ENCODE measurements at places on chromosomes 11 and 22.

GRCh38 chr11:26558190-26558589 lies 13.9 kb downstream of the MUC15 start:
- no peak for DNase-seq

GRCh38 chr22:20814221-20814808 lies 40.4 kb downstream of the SERPIND1 start:
- no peak for DNase-seq

- DNase-seq = no peak
These were observed 1.4 kb downstream of the PLXNB2 start for GRCh38 chr22:50305923-50306566.

GRCh38 chr22:44586999-44587736 lies 89.1 kb upstream of the RTL6 start:
- no peak for DNase-seq

GRCh38 chr11:22041039-22041438 lies 151.8 kb upstream of the ANO5 start:
- DNase-seq = no peak

GRCh38 chr11:31375879-31376278 lies 6.2 kb downstream of the DNAJC24 start:
- DNase-seq = no peak

DNA sequence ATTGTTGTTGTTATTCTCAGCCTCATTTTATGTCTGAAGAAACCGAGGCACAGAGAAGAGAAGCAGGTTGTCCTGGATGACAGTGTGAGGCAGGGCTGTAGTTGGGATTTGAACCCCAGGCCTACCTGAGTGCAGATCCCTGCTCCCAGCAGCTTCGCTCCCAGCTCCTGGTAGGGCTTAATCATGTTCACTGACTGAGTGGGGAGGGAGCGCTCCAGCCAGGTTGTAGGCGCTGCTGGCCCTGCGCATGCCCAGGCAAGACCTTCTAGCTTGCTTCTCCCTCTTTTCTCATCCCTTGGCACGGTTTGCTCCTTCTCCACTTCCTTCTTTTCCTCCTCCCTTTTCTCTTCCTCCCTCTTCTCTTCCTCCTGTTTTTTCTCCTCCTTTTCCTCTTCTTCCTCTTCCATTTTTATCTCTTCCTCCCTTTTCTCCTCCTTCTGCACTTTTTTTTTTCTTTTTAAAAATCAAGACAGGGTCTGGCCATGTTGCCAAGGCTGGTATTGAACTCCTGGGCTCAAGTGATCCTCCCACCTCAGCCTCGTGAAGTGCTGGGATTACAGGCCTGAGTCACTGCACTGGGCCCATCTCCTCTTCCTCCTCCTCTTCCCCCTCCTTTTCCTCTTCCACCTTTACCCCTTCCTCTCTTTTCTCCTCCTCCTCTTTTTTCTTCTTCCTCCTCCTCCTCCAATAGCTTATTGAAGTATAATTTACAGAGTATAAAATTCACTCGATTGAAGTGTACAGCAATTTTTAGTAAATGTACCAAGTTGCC lies 109.3 kb downstream of the KIAA1671 start:
- DNase-seq = no peak

DNA sequence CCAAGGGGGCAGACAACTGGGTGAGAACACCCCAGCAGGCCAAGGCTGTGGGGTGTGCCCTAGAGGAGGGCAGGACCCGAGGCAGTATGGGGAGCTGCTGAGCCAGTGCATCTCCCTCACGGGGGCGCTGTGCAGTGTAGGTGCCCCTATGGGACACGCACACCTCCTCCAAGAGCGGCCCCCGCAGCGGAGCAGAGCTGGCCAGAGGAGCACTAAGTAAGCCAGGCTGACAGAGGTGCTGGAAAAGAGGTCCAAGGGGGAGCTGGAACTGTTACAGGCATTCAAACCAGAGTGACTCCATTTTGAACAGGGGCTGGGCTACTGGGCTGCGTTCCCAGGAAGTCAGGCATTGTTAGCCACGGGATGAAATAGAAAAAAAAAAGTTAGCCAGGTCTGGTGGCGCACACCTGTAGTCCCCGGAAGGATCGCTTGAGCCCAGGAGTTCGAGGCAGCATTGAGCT lies 41.8 kb downstream of the TST start:
- DNase-seq = peak; percentile 39

DNA sequence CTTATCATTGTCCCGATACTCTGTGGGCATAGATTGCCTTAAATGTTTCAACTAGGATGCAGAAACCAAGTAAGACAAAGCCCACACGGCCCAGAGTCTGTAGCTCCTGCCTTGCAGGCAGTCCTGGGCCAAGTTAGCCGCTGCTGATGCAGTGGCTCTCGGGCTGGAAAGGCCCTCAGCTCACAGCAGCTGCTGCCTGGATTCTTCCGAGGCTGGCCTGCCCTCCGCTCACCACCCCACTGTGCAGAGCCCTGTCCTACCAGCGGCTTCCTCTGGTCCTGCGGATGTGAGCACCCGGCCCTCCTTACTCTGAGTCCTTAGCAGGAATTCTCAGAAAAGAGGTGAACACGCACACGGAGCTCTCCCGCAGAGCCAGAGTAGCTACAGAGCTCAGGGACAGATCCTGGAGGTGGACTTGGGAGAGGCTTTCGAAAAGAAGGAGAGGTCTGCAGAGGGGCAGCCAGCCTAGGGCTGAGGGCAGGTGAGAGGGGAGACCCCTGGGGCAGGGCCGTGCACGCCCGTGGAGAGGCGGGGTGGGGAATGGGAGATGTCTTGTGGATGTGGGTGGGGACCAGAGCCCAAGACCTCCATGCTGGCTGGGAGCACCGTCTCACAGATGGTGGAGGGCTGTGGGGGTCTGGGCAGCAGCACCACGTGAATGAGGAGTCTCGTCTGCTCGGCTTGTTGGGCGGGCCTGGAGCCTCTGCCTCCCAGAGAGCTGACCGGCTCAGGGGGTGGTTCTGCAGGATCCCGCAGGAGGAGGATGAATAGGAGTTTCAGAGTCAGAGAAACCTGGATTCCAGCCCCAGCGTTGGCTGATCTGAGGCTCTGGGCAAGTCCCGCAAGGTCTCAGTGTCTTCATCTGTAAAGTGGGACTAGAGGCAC lies 117.4 kb upstream of the B3GAT1 start:
- DNase-seq = no peak

DNA sequence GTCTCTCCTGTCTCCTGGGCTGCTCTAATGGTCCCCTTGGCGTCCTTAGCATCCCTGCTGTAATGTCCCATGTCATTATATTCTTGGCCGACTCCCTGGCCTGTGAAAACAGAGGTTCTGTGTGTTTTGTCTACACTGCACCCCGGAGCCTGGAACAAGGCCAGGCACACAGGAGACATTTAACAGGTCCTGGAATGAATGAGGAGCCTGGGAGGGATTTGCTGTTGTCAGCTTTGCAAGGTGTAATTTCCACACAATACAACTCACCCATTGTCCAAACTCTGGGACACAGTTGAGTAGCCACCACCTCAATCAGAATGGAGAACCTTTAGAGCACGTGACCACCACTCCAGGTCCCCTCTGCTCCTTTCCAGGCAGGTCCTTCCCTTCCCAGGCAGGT lies 14.9 kb upstream of the PDGFB start:
- no peak for DNase-seq

GRCh38 chr11:46664612-46665011 lies 35.8 kb downstream of the ARHGAP1 start:
- DNase-seq = no peak

DNA sequence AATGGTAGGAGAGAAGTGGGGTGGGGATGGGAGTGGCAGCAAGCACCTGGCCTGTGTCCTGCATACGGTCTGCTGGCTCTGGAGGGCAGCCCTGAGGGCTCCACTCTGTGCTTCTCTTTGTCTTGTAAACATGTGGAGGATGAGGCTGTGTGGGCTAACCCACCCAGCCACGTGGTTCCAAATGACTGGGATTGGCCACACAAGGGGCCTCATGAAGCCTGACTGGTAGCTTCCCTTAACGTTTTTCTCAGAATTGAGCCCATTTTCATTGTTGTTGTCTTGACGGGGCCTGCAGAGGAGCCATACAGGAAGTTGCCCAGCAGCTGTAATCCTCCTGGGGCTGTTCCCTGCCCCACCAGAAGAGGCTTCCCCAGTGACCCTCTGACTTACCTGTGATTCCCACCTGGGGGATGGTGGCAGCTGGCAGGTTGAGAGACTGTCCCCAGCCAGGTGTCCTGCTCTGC lies 18.0 kb downstream of the DERL3 start:
- DNase-seq = no peak

DNA sequence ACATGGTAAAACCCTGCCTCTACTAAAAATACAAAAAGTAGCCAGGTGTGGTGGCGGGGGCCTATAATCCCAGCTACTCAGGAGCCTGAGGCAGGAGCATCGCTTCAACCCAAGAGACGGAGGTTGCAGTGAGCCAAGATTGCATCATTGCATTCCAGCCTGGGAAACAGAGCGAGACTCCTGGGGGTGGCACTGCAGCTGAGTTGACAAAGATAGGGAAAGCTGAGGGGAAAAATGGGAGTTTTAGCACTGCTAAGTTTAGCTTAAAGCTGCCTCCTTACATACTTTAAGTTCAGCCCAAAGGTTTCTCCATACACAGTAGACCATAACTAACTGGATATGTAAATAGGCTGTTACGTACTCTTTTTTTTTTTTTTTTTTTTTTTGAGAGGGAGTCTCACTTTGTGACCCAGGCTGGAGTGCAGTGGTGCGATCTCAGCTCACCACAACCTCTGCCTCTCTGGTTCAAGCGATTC lies 9.0 kb upstream of the USP28 start:
- no peak for DNase-seq

DNA sequence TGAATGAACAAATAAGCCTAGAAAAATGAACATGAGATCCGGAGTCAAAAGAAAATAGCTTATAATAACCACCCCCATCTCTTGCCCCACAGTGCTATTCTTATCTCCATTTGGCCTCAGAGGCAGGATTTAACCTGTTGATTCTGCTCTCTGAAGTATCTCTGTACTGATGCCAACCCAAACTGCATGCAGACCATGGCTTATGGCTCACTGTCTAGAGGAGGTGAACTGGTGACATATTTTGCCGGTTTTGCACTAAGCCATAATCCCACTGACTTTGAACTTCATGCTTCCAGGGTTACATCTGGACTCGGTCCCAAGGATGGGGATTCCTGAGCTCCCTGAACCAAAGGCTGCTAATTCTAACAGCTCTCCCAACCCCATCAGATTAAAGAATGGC lies 397.1 kb downstream of the TENM4 start:
- no peak for DNase-seq
